EH (cell line): ENCODE measurements at places on chromosomes 12 and 14.

DNA sequence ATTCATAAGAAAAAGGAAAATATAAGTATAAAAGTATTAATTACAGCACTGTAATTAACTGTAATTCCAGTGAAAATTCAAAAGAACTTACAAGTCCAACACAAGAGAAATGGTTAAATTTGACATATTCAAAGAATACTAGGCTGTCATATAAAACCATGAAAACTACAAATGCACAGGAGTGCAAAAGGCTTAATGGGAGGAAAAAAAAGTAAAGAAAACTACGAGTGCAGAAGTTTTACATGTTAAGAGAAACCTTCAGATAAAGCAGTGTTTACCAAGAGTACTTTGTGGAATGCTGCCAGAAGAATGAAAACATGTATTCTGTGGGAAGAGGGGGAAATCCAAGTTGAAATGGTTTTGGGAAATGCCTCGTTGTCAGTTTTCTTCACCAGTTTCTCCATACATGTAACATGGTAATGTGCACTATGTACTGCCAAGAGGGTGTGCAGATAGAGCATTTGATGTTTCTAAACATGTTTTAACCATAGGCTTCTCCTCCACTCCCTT lies 9.1 kb downstream of the HEATR5A start:
- DNase-seq: peak; percentile 28

- no peak for DNase-seq
These were observed 25.0 kb downstream of the JAG2 start for GRCh38 chr14:105143451-105144025.

- DNase-seq: no peak
These were observed 38.7 kb downstream of the PPHLN1 start for GRCh38 chr12:42364692-42365091.

GRCh38 chr14:68384335-68384734 lies 408.5 kb downstream of the ZFP36L1 start:
- peak; percentile 42 for DNase-seq

- peak; percentile 69 for DNase-seq
These were observed 36.8 kb upstream of the VWF start for GRCh38 chr12:6161124-6161882.

DNA sequence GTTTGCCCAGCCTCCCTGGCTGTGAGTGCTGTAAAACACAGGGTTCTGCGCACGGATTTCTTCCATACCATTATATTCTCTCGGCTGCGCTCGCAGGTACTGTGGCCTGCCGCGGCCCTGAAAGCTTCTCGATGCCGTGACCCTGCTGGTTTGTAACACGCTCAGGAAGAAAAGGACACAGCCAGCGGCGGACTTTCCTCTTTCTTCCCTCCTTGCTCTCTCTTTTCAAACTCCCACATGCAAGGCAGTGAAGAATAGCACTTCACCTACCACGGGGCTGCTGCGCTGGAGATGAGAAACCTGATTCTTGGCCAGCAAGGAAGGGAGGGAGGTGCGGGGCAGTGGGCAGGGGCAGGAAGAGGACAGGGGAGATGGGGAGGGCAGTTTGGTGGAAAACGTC lies 130.2 kb downstream of the RBM19 start:
- no peak for DNase-seq

- DNase-seq: no peak
These were observed 11.6 kb upstream of the CLEC1A start for GRCh38 chr12:10110256-10110844.

- DNase-seq: no peak
These were observed 3.7 kb downstream of the DHRS7 start for GRCh38 chr14:60161196-60162107.

DNA sequence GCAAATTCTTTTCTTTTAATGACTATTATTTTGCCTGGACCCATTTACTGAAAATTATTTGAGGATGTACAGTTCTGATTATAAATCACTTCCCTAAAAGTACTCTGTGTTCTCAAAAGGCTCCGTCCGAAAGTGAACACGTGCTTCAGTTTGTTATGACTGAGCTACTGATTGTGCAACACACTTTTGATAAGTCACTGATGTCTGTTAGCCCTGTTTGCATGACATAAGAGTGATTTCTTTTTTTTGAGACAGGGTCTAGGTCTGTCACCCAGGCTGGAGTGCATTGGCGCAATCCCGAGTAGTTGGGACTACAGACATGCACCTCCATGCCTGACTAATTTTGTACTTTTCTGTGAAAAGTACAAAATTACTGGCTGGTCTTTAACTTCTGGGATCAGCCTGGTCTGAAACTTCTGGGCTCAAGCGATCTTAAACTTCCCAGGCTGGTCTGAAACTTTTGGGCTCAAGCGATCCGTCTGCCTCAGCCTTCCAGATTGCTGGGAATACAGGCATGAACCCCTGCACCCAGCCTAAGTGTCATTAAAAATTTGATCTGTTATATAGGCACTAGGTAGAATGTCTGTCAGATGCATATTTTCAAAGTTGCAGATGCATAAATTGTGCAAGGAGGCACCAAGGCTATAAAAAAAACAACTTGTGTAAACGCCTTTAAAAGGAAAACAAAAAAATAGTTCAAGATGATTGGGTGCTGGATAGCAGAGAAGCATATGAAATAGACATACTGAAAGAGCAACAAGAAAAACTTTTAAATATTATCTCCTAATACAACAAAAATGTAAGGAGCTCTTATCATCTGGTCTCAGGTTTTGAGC lies 111.5 kb downstream of the SRGAP1 start:
- peak; percentile 45 for DNase-seq

- no peak for DNase-seq
These were observed 403.1 kb downstream of the C12orf75 start for GRCh38 chr12:105733579-105733978.

- no peak for DNase-seq
These were observed 354.9 kb downstream of the TMEM121 start for GRCh38 chr14:105881021-105881930.

- peak; percentile 7 for DNase-seq
These were observed 495 bp downstream of the TMEM121 start for GRCh38 chr14:105526776-105527380.

GRCh38 chr12:99670635-99671034 lies 23.1 kb downstream of the GARIN6 start:
- no peak for DNase-seq

- no peak for DNase-seq
These were observed 234.2 kb upstream of the ARHGAP5 start for GRCh38 chr14:31842899-31843298.

GRCh38 chr14:99121319-99121875 lies 150.6 kb downstream of the BCL11B start:
- DNase-seq: no peak

DNA sequence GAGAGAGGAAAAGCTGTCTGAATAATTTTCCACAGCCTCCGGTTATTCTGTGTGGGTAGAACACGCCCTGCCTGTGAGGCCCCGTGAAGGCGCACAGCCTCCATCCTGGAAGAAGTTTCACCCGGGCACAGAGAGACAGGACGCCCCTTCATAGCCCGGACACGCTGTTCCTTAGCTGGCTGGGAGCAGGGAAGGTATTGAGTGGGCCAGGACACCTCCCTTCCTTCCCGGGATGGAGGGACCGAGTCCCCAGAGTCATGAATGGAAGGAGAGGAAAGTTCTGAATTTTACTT lies 135.5 kb downstream of the GCH1 start:
- DNase-seq: no peak

DNA sequence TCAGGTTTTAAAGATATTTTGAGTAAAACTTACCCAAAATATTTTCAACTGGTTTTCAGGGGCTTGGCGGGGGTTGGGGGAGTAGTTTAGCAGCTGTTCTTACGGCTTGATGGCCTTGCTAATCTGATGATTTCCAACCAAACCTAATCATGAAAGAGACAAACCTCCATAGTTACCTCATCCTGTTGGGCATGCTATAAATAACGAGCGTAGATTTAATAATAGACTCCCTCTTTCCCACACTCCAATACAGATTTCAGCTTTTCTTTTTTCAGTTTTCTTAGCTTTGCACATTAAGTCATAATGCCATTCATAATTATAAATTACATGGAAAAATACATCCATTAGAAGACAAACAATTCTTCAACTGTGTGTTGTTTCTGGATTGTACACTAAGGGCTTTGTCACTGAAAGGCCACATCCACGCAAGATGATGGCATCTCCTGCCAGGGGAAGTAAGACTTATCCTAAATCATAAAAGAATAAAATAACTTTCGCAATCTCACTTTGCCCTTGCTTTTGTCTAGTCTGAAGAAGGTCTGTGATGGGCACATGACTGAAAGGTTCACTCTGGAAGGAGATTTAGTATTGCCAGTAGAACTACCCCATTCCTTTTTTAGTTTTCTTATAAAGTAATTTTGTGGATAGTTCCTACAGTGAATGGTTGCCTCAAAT lies 23.2 kb downstream of the ITPR2 start:
- no peak for DNase-seq

DNA sequence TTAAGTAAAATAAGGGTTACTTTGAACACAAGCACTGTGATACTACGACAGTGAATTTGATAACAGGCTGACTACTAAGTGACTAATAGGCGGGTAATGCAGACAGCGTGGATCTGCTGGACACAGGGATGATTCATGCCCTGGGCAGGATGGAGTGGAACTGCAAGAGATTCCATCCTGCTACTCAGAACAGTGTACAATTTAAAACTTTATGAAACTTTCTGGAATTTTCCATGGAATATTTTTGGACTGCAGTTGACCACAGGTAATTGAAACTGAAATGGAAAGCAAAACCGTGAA lies 46.0 kb downstream of the YEATS4 start:
- peak; percentile 98 for DNase-seq

- DNase-seq: no peak
These were observed 30.3 kb downstream of the DIO3 start for GRCh38 chr14:101591582-101591981.

DNA sequence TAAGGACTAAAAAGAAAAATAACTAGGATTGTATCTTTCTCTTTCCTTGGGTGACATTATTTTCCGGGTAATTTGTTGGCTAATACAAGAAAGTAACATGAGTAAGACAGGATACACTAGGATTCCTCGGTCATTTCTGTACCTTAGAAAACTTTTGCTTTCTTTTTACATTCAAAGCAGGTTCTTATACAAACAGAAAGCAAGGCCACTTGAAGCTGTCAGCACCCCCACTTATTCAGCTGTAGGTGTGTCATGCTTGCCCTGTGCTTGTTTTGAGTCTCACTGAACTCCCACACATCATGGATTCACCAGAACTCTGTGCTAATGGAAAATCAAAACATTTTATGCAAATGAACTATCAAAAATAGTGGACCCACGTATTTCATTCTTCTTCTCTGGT lies 266.8 kb upstream of the CLEC14A start:
- no peak for DNase-seq

- peak; percentile 23 for DNase-seq
These were observed at the start of gene GSC for GRCh38 chr14:94769391-94770250. TSS of gene GSC (minus strand) at chr14:94770113. CDS start at chr14:94770015, 98 bp downstream.

DNA sequence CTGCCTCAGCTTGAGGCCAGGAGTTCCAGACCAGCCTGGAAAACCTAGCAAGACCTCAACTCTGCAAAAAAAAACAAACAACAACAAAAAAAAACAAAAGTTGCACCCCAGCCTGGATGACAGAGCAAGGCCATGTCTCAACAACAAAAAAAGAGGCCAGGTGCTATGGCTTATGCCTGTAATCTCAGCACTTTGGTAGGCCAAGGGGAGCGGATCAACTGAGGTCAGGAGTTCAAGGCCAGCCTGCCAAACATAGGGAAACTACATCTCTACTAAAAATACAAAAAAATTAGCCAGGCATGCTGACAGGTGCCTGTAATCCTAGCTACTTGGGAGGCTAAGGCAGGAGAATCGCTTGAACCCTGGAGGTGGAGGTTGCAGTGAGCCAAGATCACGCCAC lies 6.5 kb upstream of the SLC2A14 start:
- DNase-seq: no peak

GRCh38 chr14:106879241-106879640 lies 1352.9 kb downstream of the TMEM121 start:
- no peak for DNase-seq

- no peak for DNase-seq
These were observed 606 bp downstream of the PRIMA1 start for GRCh38 chr14:93787465-93788292.

DNA sequence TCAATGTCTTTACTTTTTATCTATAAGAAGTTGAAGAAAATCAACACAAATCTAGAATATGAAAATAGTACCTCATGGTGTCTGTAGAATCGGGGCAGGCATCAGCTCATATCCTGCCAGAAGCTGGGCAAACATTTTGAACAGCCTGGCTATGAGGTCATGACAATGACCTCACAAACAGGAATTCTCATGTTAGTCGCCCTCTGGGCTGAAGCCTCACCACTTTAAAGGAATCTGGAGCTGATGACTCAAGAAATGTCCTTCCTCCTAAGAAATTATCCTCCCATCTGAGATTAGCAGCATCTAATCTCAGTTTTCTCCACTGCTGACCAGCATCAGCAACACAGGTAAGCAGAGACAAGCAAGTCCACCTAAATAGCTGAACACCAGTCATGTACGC lies 27.1 kb downstream of the CLIP1 start:
- DNase-seq: peak; percentile 87

DNA sequence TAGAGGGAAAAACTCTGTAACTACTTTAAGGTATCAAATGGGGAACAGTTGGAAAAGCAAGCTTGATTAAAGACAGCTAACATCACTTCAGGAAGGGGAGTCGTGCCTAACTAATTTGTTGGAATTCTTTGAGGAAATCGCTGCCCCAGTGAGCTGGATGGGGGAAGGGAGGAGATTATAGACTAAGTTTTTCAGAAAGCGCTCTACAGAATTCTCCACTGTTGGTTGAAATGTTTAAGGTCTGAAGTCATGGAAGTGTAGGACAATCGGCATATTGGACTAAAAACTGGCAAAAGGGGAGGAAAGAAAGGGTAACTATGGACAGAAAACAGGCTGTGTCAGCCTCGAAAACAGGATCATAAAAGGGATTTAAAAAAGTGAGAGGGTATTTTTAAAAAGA lies 229.9 kb upstream of the HMGA2 start:
- peak; percentile 75 for DNase-seq

DNA sequence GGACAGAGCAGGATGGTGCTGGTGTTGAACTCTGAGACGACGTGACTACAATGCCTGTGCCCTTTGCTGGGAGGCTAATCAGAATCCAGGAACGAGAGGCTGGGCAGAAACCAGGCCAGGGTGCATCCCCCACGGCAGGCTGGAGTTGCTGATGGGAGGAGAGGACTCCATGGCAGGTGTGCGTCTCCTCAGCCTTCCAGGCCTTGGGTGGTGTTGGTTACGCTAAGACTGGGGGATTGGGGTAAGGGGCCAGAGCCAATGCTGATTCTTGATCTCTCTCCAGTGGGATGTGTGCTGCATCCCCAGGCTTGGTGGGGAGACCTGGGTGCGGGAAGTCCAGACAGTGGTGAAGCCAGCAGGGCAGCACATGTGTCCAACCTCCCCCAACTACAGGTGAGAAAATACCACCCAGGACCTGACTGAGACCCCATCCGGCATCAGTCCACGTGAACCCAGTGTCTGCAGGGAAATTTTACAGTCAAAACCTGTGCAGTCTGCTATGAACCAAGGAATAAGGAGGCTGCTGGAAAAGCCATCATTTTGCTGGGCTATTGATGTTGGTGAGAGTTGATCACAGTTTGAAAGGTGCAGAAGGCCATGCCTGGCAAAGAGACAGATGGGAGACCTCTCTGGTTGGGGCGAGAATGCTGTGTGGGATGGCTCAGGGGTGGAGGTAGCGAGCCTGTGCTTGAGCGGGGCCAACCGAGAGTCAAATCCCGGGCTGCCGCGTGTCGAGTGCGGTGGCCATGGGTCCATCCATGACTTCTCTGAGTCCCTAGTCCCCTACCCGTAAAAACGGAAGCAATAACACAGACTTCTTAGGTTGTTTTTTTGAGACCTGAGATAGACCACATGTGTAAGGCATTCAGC lies 89.8 kb downstream of the NTF3 start:
- DNase-seq: no peak

- no peak for DNase-seq
These were observed 307.6 kb upstream of the FLRT2 start for GRCh38 chr14:85222341-85222740.

GRCh38 chr14:104877806-104878550 lies 12.9 kb downstream of the CEP170B start:
- no peak for DNase-seq
